ENCODE measurements at places on chromosomes 6 and 20.

DNA sequence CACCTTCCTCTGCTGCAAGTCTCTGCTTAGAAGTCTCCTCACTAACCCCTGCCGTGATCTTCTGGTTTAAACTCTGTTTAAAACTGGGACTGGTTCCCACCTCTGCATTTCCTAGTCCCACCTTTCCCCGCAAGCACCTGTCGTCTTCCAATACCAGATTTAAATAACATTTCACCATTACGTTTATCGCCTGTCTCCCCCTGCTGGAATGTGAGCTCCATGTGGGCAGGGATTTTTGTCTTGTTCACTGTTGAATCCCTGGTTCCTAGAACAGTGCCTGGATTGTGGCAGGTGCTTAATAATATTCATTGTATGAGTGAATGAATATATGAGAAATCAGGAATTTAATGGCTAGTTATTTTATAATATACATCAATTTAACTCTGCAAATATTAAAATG lies 2.7 kb downstream of the GUCA1A start:
- peak; percentile 29 for DNase-seq

DNA sequence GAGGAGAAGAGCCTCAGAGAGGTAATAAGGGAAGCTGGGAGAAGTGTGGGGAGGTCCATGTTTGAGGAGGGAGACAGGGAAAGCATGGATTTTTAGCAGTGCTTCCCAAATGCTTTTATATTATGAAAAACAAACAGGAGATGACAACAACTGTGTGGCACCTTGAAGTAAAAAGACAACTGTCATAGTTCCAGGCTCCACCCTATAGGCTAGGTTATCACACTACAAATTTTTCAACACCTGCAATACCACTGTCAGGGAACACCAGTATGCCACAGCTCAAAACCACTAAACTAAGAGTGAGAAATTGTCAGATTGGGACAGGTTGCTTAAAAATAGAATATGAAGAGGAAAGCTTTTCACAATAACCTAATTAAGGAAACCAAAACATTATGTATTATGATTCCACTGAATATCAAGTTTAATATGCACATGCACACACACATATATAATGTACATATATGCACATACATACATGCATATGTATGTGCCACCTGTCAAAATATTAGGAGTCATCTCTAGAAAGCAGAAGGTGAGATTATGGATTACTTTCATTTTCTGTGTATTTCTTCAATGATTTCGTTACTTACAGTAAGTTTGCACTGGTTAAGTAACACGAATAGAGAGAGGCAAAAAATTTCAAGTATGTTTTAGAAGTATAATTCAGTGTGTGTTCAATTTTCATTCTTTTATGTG lies 261.2 kb downstream of the PTPRK start:
- no peak for DNase-seq

DNA sequence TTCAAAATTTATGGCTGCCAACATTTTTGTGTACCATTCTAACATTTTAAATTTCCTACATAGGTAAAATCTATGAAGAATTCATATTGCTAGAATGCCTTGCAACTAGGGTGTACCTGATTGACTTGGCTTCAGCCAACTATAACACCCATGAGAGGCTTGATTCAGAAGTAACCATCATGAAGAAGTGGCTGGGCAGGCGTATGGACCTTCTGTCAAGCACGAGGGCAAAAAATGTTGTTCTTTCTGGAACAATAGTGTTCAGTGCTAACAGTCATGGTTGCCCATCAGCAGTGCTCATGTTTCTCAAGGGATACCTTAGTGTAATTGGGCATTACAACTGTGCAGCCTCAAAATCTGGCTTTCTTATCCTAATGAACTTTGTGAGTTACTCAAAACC lies 42.9 kb downstream of the ID4 start:
- DNase-seq = no peak

DNA sequence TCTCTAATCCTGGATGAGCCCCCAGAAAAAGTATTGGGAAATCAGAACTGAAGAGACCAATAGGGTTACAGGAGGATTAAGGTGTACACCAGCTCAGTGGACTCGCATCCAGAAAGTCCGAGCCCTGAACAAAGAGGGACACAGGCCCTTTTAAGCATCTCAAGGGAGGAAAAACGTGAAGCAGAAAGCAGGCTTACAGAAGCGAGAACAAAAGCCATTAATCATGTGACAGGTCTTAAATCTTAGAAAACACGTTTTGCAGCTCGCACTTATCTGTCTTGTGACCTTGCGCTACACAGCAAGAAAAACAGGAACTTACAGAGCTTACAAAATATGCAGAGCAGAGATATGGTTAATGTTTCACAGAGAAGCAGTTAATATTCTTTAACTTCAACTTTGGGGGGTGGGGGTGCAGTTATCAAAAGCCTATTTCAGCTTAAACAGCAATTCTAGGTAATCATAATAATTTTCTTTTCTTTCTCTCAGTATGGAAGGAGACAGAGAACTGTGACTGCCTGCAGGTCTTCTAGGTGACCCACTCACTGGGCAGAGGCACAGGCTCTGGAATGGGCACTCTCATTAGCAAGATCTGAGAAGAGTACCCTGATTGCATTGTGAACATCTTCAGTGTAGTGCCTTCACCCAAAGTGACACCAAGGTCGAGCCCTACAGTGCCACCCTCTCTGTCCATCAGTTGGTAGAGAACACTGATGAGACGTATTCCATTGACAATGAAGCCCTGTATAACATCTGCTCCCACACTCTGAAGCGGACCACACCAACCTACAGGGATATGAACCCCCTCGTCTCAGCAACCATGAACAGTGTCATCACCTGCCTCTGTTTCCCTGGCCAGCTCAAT lies 65.0 kb upstream of the MOCS1 start:
- DNase-seq = peak; percentile 90

DNA sequence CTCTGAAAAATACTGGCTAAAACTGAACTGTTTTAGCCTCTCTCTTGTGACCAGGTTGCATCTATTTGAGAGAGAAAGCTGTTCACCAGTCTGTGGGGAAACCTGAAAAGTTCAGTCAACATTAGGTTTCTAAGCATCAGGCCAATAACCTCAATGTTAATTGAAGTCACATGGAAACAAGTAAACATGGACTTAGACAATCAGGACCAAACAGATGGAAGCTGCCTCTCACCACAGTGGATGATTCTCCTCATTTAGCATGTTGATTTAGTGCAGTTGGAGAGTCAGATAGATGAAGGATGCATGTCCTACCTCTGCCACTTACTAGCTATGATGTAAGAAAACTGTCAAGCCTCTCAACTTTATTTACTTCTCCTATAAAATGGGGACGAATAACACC lies 18.2 kb downstream of the SCGN start:
- DNase-seq = no peak

- DNase-seq = peak; percentile 70
These were observed 1.9 kb upstream of the FUCA2 start for GRCh38 chr6:143513410-143513809.

GRCh38 chr6:33787346-33787953 lies 1.5 kb downstream of the LEMD2 start:
- no peak for DNase-seq

DNA sequence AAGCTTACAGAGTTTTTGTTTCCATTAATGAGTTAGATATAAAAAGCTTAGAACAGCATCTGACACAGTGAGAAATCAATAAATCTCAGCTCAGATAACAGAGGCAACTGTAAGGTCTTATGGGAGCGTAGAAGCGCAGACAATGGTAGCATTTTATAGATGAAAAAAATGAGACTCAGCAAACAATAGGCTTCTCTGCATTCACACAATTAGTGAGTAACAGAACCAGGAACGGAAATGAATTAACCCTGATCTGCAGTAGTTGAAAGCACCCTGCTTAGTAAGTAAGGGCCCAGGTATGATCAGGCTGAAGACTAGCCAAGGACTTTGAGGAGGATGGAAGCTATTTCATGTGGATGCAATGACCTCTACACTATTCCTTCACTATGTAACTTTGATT lies 147.2 kb upstream of the EYA4 start:
- DNase-seq = no peak

DNA sequence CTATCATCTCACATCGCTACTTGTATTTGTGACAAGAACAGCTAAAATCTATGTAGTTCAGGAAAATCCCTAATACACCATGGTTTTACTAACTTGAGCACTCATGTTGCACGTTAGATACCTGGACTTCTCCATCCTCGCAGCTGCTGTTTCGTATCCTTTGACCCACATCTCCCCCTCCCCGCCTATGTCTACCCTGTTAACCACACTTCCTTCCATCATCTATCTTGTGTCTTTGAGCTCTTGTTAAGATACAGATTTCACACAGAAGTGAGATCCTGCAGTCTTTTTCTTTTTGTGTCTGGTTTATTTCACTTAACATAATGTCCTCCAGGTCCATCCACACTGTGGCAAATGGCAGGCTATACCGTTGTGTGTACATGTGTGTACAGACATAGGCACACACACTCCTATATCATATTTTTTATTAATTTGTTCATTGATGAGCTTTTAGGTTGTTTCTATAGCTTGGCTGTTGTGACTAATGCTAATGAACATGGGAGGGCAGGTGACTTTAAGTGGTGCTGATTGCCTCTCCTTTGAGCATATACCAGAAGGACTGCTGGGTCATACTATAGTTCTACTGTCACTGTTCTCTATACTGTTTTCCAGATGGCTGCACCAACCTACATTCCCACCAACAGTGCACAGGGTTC lies 117.8 kb downstream of the WDR27 start:
- peak; percentile 8 for DNase-seq

- no peak for DNase-seq
These were observed 74.5 kb upstream of the FAM8A1 start for GRCh38 chr6:17525637-17526036.

DNA sequence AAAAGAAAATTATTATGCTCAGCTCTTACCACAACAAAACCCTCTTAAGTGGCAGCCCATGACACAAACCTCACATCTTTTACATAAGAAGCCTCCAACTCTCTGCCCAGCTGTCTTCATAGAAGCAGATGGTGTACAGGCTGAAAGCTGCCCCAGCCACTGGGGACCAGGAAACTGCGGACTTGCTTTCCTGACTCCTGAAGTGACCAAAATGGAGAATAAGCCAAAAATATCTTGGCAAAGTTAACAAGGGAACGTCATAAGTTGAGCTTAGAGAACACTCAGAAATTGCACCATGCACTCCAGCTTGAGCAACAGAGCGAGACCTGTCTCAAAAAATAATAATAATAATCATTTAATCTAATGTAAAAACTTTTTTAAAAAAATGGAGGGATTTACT lies 160.3 kb upstream of the CDYL start:
- no peak for DNase-seq

DNA sequence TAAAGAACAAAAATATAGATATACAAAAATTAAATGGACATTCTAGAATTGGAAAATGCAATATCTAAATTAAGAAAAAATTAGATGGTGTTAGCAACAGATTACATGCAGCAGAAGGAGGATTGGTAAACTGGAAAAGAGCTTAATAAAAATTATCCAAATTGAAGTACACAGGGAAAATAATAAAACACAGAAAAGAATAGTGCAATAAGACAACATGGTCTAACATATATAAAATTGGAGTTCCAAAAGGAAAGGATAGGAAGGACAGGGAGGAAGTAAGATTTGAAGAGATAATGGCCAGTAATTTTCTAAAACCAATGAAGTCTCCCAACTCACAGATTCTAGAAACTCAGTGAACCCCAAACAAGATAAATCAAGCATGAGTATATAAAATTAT lies 194.5 kb downstream of the TBX18 start:
- no peak for DNase-seq
